Lung (tissue), 17 donors: ENCODE measurements at places on chromosomes 7 and 10. TPM values are rescaled to one million over a fixed set of nuclear protein-coding genes. Genes with fewer than 3 reads are reported as not detected.
A peak's percentile ranks its signal among the peaks of the same experiment; 100 is the strongest.

GRCh38 chr7:50821457-50822008 lies 38.8 kb upstream of the GRB10 start:
- peak; percentile 39 for DNase-seq

DNA sequence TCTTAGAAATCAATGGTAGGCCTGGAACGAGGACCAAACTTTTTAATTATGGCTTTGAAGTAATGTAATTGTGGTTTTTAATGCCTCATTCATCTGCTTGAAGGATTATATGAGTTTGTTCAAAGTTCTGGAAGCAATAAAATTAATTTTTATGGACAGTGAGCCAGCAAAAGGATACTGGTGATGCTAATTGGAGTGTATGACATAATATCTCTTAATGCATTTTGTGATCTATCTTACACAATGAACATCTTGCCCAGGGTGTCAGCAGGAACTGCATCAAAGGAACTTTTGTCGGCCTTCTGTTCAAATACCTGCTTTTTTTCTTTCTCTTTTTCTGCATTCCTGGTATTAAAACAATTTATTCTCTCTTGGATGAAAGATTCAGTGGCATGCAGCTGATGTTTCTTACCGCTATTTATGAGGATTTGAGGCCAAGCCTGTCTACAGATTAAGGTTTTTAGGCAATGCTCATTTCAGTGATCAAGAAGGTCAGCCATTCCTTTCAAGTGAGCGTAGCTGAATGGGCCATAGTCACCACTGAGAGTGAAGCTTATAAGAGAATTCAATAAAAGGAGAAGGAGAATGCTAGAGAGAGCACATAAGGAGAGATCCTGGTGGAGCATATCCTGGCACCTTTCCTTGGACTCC lies 974.8 kb downstream of the SORCS3 start:
- no peak for DNase-seq

DNA sequence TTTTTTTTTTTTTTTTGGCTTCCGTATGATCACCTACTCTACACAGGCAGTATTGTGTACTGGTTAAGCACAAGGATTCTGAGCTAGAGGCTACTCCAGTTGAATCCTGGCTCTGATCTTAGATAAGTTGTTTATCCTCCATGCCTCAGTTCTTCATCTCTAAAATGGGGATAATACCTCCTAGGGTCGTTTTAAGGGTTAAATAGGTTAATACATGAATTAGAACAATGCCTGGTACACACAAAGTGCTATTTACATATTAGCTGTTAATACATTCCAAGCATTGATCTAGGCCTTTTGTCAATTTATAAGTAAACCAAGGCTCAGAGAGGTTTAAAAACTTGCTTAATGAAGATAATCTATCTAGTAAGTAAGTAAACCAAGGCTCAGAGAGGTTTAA lies 59.0 kb downstream of the ST7 start:
- DNase-seq, result no peak

DNA sequence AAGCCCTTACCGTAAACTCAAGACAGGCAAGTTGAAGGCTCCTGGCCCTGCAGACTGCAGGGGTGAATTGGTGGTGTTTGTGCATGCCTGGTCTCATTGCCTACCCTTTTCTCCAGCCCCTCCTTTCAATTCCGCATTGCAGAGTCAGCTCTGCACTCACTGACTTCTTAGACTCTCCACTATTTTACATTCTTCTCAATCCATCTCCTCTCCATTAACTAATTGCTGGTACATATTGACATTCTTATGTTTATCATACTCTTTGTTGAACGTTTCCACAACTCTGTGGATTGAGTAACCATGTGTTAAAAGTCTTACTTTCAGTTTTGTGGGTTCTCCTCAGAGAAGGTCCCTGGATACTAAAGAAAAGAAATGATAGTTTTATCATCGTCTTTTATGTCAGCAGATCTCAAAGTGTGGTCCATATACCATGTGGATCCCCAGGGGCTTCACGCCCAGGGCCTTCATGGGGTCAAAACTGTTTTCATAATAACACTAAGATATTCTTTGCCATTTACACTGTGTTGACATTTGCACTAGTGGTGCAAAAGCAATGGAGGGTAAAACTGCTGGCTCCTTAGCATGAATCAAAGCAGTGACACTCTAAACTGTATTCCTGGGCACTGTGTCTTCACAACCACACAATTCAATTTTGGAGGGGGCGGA lies 135.4 kb upstream of the FZD1 start:
- DNase-seq, result peak; percentile 54

ELAPOR2 gene
- total RNA-seq, result 60.0 TPM

- DNase-seq, result no peak
These were observed 40.0 kb upstream of the FOXL3 start for GRCh38 chr7:249989-250388.

- DNase-seq, result no peak
These were observed 391.2 kb downstream of the TYW1 start for GRCh38 chr7:67387851-67388250.
